ENCODE measurements at places on chromosomes 1 and 21. TPM values are rescaled to one million over a fixed set of nuclear protein-coding genes. Genes with fewer than 3 reads are reported as not detected.

The KRTAP15-1 gene
- not detected for total RNA-seq

The CCDC30 gene
- 1.3 TPM for total RNA-seq

The SLC25A34 gene
- 2.8 TPM for total RNA-seq

The C1orf115 gene
- total RNA-seq, result 0.73 TPM

The HOOK1 gene
- total RNA-seq, result 19.4 TPM

The FGR gene
- 3.0 TPM for total RNA-seq

The OR14K1 gene
- not detected for total RNA-seq

The GBP6 gene
- 0.08 TPM for total RNA-seq

The ATP5IF1 gene
- total RNA-seq, result 78.0 TPM

The RCSD1 gene
- 42.3 TPM for total RNA-seq

The GFI1 gene
- total RNA-seq, result 13.0 TPM

The SPRR1B gene
- not detected for total RNA-seq

The GRIK1 gene
- not detected for total RNA-seq

The TTC13 gene
- 25.0 TPM for total RNA-seq

The MTR gene
- total RNA-seq, result 35.2 TPM

The C1QA gene
- total RNA-seq, result not detected

DNA sequence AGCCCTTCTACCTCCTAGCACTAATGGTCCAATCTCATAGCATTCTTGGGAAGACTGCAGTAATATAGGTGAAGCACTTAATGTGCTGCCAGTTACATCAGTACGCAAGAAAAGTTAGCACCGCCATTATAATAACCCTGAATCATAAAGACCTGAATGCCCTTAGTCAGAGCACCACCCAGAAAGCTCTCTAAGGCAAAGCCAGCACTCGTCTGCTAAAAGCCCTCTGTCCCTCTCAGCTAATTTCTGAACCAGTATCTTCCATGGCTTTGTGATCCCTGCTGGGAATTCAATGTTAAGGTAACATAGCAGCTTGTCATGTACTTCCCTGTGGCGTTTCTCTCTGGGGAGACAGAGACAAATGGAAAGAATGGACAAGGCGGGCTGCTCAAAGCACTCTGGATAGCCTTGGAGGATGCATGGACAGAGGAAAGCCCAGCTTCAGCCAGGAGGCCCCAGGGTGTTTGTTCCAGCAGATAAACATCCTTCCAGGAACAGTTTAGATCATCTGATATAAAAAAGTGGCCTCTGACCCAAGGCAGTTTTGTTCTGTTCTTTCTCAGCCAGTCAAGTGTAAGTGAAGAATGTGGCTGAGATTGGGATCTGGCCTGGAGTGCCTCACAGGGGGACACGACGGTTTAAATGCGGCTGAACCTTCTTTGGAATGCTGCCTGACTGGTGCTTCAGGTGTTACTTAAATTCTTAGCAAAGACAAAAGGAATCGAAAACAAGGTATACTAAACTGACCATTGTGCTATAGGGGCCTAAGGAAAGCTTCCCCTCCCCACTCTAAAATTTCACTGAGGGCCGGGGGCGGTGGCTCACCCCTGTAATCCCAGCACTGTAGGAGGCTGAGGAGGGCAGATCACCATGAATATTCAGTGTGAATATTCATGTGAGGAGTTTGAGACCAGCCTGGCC, 58.1 kb upstream of the VTCN1 start:
- no peak for DNase-seq

DNA sequence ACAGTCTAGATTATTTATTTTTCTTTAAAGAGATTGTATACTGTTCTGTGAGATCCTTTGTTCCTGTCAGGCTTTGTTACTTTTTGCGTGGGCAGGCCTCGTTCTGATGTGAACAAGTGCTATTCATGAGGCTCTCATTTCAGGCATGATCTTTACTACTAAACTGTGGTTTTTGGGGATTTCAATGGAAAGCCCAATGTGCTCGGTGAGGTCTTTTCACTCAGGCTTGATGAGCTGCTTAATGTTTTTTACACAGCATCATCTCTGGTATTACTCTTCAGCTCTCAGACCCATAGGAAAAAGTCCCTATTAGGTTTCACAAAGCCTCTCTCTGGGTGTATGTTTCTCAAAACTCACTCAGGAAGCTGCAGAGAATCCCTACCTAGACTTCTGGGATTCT, 419.4 kb downstream of the GPATCH2 start:
- DNase-seq, result no peak

DNA sequence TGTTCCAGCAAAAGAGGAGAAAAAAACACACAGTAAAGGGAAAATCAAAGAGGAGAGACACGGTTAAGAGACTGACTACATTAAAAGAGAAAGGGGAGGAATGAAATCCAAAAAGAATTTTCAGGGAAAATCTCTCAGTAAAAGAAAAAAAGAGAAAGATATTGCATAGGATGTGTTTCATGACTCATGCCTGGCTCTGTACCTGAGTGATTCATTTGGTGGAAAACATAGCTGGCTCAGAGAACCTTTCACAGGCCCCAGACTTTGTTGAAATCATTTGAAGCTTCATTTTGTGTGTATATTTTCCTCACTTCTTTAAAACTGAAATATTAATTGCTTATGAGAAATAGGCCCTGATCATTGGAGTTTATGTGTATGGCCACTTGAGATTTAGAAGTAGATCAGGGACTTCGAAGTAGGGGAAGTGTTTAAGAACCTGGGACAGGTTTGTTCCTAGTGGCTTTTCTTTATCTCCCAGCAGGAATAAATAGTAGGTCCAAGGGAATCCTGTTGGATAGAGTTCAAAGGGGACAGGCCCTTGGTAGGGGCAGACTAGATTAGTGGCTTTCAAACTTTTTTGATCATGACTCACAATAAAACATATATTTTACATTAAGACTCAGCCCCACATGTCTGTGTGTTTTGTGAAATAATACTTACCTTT, 239.1 kb upstream of the SGIP1 start:
- no peak for DNase-seq

- no peak for DNase-seq
These were observed 107.7 kb upstream of the TMPRSS2 start for GRCh38 chr21:41615613-41616012.

GRCh38 chr1:181443231-181443853, 40.0 kb upstream of the CACNA1E start:
- no peak for DNase-seq

DNA sequence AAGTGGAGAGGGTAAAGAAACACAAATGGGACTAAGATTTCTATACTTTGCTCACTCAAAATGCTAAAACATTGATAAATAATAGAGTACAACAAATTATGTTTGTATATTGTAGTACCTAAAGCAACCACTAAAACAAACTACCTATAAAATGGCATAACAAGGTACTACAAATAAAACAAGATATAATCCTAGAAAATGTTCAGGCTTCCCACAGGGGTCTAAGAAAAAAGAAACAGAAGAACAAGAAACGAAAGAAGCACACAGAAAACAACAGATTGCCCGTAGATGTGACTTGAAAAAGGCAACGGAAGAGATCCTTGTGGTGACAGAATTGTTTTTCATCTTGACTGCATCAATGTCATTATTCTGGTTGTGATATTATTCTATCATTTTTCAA, 63.3 kb upstream of the ADGRL4 start:
- no peak for DNase-seq

- DNase-seq, result no peak
These were observed 3.9 kb upstream of the FAM78B start for GRCh38 chr1:166170726-166171125.

- no peak for DNase-seq
These were observed 53.4 kb downstream of the CD2 start for GRCh38 chr1:116807394-116808199.

DNA sequence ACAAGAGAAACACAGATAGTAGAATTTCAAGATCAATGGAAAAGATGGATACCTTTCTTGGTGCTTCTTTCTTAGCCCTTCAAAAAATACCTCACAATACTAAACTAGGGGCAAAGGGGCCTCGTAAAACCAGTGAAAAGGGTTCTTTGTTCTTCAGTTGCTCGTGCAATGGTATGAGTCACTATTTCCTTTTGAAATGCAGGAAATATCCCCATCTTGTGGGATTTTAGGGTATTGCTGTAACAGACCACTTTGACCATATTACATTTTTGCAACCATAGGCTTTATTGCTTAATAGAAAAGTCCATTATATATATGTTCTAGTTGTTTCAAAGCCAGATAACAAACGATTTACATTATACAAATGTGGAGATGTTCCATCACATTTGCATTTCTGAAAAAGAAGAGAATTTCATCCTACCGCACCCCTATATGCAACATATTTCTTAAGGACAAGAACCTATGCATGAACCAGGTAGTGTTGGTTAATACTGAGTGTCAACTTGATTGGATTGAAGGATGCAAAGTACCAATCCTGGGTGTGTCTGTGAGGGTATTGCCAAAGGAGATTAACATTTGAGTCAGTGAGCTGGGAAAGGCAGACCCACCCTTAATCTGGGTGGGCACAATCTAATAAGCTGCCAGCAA, 88.6 kb upstream of the PKN2 start:
- peak; percentile 51 for DNase-seq

- no peak for DNase-seq
These were observed 12.2 kb downstream of the PINK1 start for GRCh38 chr1:20645414-20645813.

- DNase-seq, result no peak
These were observed 18.0 kb downstream of the ZMYM1 start for GRCh38 chr1:35097224-35097623.

DNA sequence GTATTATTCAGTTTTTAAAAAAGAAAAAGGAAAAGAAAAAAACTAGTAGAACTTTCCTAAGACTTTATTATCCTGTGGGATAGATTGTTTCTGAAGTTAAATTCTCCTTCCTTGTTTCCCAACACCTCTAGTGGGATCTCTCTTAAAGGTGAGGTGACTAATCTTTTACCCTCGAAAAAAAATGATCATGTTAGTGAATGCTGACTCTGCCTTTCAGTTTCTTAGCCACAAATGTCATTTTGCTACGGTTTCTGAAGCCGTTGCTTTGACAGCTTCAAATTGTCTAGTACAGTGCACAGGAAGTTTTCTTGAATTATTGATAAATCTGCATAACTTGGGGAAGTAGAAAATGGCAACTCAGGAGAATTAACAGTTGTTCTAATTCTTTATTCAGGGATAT, 13.0 kb upstream of the NEK7 start:
- DNase-seq, result no peak

GRCh38 chr21:25831300-25831960, 96.7 kb downstream of the GABPA start:
- no peak for DNase-seq

- DNase-seq, result no peak
These were observed 19.5 kb downstream of the ETS2 start for GRCh38 chr21:38825269-38825668.

- DNase-seq, result no peak
These were observed 1.0 kb upstream of the MCOLN2 start for GRCh38 chr1:84997667-84998600.

DNA sequence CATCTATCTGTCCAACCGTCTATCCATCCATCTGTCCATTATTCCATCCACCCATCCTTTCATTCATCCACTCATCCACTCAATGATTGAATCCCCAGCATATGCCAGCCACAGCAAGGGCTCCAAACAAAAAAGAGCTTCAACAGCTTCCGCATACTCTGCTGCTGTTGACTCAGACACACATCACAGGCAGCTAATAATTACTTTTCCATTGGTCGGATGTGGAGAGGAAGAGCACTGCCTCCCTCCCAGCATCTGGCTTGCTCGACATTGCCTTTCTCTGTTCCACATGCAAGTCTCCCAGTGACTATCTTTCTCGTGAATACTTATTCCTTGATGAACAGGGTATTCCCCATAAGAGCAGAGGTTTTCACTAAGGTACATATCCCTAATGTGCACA, 176.5 kb downstream of the HIVEP3 start:
- DNase-seq, result no peak

- no peak for DNase-seq
These were observed 6.0 kb downstream of the TRNP1 start for GRCh38 chr1:26999440-26999987.

DNA sequence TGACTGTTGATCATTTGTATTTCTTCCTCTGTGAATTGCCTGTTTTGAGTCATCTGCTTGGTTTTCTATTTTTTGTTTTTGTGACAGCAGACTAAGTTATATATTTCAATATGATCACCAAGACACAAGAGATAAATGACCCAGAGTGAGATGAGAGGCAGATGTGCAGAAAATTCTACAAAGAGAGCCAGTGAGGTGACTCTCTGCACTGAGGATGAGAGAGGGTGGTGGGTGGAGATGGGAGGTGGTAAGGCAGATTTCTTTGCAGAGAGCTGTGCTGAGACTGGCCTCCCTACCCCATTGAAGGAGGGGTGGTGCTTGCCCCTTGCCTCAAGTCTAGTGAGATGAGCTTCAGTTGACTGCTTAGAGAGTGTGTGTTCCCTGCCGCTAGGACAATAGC, 17.6 kb upstream of the FCAMR start:
- no peak for DNase-seq

DNA sequence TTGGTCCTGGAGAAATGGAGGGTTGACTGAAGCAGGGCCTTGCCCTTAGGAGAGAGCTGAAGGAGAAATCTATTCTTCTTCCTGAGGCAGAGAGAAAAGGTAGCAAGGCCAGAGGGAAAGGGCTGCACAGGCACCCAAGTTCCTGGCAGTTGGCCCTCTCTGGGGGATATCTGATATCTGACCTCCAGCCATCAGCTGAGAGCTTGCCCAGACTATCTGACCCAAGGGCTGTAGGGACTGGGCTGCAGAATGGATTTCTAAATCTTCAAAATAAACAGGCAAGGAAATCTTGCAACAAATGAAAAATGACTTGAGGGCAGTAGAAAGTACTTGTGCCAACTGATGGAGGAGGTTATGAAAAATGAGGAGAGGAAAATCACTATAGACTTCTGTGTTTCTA, 498 bp upstream of the CLCA2 start:
- DNase-seq, result no peak

- no peak for DNase-seq
These were observed 57.5 kb downstream of the HSD3B1 start for GRCh38 chr1:119564548-119564947.

- DNase-seq, result no peak
These were observed 6.7 kb downstream of the SLC19A1 start for GRCh38 chr21:45535341-45536081.

- DNase-seq, result no peak
These were observed 160.6 kb downstream of the LIPI start for GRCh38 chr21:14050121-14050520.

GRCh38 chr1:245094092-245094491, 60.7 kb upstream of the KIF26B start:
- DNase-seq, result no peak

GRCh38 chr1:221637641-221638041, 104.2 kb downstream of the DUSP10 start:
- DNase-seq, result no peak

GRCh38 chr1:179297105-179297378, 3.4 kb downstream of the SOAT1 start:
- no peak for DNase-seq

- no peak for DNase-seq
These were observed 43.0 kb upstream of the AK4 start for GRCh38 chr1:65104854-65105534.

- no peak for DNase-seq
These were observed 29.7 kb upstream of the RPL11 start for GRCh38 chr1:23661887-23662286.

DNA sequence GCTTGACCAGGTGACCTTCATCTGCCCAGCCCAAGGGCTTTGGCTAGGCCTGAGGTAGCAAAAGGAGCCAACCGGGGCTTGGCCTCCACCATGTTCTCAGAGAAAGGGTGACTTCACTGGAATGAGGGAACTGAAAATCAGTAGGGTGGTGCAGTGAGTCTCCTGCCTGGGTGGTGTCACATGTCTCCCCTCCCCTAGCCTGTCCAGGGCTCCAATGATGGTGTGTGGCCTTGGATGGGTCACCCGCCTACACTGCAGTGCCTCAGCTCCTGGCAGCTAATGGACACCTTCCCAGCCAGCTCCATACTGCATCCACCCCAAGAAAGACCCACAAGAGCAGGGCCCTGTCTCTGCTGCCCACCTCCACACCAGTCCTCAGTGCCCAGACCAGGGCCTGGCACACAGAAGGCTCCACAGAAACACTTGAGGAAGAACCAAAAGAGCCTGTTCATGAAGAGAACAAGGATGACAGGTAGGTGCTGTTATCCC, 678.7 kb downstream of the MATN1 start:
- no peak for DNase-seq

Data from CD4-positive, alpha-beta T cell (primary cell).